NK-92 treated with Interleukin-12 subunit alpha and Interleukin-12 subunit beta, amount 100 ng/mL, for 24 hours (cell line): ENCODE measurements at places on chromosomes 13 and 19.

GRCh38 chr13:52319876-52320275, 86.1 kb downstream of the THSD1 start:
- no peak for DNase-seq

GRCh38 chr19:48795055-48795684, 15.7 kb downstream of the BCAT2 start:
- no peak for DNase-seq

- DNase-seq, result no peak
These were observed 32.5 kb upstream of the IRS2 start for GRCh38 chr13:109818886-109819285.

- DNase-seq, result no peak
These were observed 1.0 kb downstream of the MBNL2 start for GRCh38 chr13:97223037-97223710.

- DNase-seq, result no peak
These were observed 345.0 kb downstream of the UQCRFS1 start for GRCh38 chr19:28867978-28868377.

DNA sequence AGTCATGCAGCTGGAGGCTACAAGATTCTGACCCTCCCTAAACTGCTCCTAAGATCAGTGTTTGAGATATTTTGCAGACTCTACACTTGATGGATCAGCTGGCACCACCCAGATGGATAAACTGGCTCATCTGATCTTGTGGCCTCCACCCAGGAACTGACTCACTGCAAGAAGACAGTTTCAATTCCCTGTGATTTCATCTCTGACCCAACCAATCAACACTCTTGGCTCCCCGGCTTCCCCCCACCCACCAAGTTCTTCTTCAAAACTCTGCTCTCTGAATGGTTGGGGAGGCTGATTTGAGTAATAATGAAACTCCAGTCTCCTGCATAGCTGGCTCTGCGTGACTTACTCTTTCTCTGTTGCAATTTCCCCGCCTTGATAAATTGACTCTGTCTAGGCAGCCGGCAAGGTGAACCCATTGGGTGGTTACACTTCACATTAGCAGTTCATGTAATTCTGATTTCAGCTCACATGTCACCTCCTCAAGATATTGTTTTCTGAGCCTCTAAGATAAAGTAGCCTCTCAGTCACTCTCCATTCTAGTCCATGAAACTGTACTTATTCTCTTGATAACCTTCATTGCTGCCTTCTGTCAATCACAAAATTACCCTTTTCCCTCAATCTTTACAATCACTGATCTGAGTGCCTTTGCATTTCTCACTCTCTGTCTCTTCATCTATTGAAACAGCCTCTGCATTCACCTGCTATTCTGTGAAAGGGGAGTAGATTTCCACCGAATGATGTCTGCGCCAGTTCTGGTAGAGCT, 9.9 kb upstream of the FPR3 start:
- peak; percentile 13 for DNase-seq

DNA sequence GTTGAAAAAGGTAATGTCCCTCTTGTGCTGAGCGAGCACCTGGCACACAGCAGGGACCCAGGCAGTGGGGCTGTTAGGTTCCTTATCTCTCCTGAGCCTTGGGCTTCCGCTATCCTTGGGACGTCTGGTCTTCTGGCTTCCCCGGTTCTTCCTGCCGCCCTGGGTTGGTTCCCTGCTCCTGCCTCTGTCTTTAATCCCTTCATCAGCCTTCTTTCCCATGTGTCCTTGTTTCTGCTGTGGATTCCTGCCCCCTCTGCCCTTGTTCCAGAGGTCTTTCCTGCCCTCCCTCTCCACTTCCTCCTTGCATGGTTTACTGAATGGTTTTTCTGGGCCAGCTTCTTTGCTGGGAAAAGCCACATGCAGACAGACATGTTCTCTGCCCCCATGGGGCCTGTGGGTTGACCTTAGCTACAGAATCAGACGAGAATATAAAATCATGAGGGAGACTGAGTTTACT, 2.6 kb downstream of the EPN1 start:
- no peak for DNase-seq

DNA sequence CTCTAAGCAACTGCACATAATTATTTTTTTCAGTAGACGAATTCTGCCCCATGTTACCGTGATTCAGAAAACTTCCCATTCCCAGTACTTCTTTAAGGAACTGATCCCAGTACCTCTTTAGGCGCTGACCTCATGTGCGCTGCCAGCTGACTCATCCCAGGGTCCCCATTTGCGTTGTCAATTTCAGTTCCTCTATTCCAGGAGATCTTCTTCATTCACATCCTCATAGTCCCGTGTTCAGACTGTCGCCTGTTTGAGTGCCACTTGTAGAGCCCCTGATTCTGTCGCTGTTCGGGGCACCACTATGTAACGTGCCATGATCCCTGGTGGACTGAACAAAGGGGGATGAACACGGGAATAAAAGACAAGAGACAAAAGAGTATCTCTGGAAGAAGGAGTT, 16.4 kb downstream of the FPR3 start:
- DNase-seq, result no peak

DNA sequence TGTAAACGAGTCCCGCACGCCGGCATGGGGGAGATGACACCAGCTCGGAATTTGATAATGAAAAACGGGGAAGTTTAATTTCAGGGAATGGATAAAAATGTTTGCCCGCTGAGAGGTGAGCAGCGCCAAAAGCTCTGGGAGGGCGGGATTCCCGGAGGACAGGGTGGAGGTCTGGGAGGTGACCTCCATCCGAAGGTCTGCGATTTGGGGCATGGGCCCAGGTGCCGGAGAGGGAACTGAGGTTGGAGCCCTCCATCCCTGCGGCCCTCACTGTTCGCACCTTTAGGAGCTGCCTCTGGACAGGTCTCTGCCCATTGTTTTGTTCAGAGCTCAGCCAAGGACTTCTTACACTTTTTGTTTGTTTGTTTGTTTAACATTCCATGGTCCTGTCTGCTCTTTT, 129.8 kb downstream of the URI1 start:
- no peak for DNase-seq

DNA sequence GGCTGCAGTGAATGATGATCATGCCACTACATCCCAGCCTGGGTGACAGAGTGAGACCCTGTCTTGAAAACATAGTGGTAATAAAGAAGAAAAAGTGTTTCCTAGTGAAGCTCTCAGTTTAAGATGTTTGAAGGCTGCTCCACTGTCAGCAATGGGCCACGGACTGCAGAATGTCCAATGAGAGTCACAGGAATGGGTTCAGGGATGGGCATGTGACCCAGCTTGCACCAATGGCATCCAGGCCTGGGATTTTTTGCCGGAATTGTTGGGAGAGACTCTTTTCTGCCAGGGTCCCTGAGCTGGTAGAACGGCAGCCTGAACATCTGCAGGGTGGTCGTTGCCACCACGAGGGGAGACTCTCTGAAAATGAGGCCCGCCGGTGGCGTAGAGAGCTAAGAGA, 6.3 kb downstream of the SHISA7 start:
- DNase-seq, result no peak

DNA sequence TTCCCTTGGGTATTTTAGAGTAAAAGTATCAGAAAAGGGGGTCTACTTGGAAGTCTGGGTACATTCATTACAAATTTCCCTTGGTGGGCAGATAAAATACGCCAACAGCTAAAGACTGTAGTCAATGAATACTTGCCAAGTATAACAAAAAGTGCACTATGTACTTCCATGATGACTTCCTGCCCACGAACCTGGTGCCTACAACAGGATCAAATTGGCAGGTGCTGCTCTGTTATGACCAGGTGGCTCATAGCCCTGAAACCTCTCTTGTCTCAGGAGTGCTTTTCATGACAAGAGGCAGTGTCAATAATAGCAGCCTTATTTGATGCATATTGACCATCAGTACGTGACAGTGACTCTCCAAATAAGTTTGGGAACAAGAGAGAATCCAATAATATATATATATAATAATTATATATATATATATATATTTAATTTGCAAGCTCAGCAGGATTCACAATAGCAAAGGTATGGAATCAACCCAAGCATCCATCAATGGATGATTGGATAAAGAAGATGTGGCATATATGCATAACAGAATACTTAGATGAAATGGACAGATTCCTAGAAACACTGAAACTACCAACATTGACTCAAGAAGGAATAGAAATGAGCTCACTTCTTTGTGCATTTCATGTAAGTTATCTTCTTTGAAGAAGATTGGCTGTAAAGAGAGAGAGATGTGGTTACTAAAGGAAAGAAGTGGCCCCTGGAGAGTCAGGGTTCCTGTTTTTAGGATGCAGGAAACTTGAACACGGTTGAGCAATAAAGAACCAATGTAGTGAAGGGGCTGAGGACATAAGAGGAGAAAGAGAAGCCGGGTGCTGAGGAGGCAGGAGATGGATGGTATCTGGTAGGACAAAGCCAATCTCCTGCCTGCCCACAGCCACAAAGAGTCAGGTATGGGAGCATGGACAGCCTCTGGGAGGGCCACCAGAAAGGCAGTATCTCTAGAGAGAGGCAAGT, 52.0 kb upstream of the GTF2F2 start:
- DNase-seq, result no peak
